Upper lobe of left lung (tissue), 6 donors: ENCODE measurements at places on chromosomes 2 and 18. TPM values are rescaled to one million over a fixed set of nuclear protein-coding genes. Genes with fewer than 3 reads are reported as not detected.

GRCh38 chr2:149537092-149537726 is 50.4 kb downstream of the MMADHC start:
- H3K4me3 ChIP-seq = no peak overlapping the region
- no peaks in the 10 kb centered on the region for H3K27me3 ChIP-seq
- DNase-seq = no peak
- no peaks in the 10 kb centered on the region for H3K4me1 ChIP-seq
- H3K36me3 ChIP-seq = no peaks in the 10 kb centered on the region

GRCh38 chr2:8006626-8007025 is 675.2 kb upstream of the ID2 start:
- H3K4me1 ChIP-seq = peaks cover 5% of the 10 kb centered on the region
- DNase-seq = no peak
- no peaks in the 10 kb centered on the region for H3K36me3 ChIP-seq

GRCh38 chr18:10319914-10320600 is 134.4 kb upstream of the APCDD1 start:
- H3K36me3 ChIP-seq = no peaks in the 10 kb centered on the region
- no peaks in the 10 kb centered on the region for H3K27me3 ChIP-seq
- H3K4me3 ChIP-seq = no peak overlapping the region
- H3K4me1 ChIP-seq = no peaks in the 10 kb centered on the region

DNA sequence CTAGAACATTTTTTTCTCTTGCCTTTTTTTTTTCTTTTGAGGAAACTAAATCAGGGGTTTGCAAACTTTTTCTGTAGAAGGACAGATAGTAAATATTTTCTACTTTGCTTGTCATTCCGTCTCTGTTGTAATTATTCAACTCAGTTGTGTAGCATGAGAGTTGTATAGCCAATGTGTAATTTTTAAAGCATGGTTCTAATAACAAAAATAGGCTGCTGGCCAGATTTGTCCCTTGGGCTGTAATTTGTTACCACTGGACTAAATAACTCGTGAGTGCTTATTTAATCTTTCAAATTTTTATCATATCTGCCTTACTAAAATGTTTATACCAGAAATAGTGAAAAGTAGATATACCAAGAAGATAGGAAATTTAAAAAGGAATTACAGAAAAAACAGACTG is 43.0 kb downstream of the CCDC148 start:
- no peaks in the 10 kb centered on the region for H3K27me3 ChIP-seq
- no peak overlapping the region for H3K4me3 ChIP-seq
- no peaks in the 10 kb centered on the region for H3K4me1 ChIP-seq
- H3K36me3 ChIP-seq = no peaks in the 10 kb centered on the region
- no peak for DNase-seq

GRCh38 chr18:11980494-11981191 is 664 bp upstream of the IMPA2 start:
- no peaks in the 10 kb centered on the region for H3K36me3 ChIP-seq
- peak; percentile 100 for DNase-seq

DNA sequence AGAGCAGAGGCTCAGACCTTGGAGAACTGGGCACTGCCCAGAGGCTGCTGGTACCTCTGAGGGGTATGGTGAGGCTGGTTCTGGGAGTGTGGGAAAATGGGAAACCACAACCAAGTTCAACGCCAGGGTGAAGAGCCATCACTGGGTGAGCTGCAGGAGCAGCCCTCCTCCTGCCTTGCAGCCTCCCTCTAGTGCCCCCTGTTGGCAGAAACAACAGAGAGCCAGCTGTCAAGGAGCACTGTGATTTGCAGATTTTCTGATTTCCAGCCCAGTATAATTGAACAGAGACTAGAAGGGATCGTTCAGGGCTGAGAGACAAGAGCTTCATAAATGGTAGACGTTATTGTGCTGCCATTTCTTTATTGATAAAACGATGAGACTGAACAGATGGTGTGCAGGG is 50.5 kb downstream of the MAPK4 start:
- no peaks in the 10 kb centered on the region for H3K36me3 ChIP-seq
- H3K27me3 ChIP-seq = no peaks in the 10 kb centered on the region
- DNase-seq = no peak

- peak overlapping the region; percentile 95 for H3K27ac ChIP-seq
- no peak for DNase-seq
- no peaks in the 10 kb centered on the region for H3K27me3 ChIP-seq
- no peak overlapping the region for H3K4me3 ChIP-seq
These were observed 3.4 kb downstream of the RAB31 start for GRCh38 chr18:9711361-9712129.

- H3K4me1 ChIP-seq = no peaks in the 10 kb centered on the region
- no peak for DNase-seq
- H3K4me3 ChIP-seq = no peak overlapping the region
- H3K27ac ChIP-seq = no peak overlapping the region
- H3K27me3 ChIP-seq = no peaks in the 10 kb centered on the region
- no peaks in the 10 kb centered on the region for H3K36me3 ChIP-seq
These were observed 186.1 kb upstream of the RBMS1 start for GRCh38 chr2:160679686-160680085.

- H3K36me3 ChIP-seq = peaks cover 9% of the 10 kb centered on the region
- H3K4me3 ChIP-seq = peak overlapping the region; percentile 52
- H3K27me3 ChIP-seq = no peaks in the 10 kb centered on the region
- DNase-seq = peak; percentile 73
These were observed 69.3 kb upstream of the ITGB6 start for GRCh38 chr2:160269365-160269764.

DNA sequence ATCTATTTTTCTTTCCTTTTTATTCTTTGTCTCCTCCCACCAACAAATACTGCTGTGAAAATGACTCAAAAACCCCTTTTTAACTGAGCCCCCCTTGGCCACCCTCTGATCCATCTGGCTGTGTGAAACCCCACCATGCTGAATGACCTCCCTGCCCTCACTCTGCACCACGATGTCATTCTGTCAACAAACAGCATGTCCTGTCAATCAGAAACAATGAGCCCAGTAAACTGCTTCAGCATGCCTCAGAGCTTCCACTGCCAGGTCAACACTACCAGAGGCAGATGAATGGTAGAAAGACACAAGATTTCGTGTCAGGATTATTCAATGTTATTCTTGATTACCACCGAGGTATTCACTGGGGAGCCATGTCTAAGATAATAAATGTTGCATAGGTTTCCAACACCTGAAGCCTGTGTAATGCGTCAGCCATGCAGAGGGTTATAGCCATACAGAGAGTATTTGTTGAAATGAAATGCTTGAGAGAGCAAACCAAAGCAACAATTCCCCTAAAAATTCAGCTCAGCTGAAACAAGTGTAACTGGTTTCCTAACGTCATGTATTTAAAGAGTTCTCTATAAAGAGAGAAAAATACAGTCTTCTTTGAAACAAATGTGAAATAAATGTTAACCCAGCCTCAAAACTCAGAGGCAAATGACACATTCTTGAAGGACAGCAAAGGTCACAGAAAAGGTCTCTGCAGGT is 76.7 kb downstream of the LRP2 start:
- H3K36me3 ChIP-seq = no peaks in the 10 kb centered on the region
- H3K4me3 ChIP-seq = no peak overlapping the region
- H3K27me3 ChIP-seq = no peaks in the 10 kb centered on the region
- H3K27ac ChIP-seq = no peak overlapping the region
- no peaks in the 10 kb centered on the region for H3K4me1 ChIP-seq
- DNase-seq = no peak

DNA sequence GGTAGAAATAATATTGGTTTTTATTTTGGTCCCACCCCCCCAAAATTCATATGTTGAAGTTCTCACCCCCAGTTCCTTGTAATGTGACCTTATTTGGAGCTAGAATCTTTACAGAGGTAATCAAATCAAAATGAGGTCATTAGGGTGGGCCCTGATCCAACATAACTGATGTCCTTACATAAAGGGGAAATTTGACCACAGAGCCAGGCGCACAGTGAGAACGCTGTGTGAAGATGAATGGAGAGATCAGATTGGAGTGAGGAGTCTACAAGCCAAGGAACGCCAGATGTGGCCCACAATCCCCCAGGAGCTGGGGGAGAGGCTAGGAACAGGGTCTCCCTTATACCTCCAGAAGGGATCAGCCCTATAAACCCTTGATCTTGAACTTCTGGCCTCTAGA is 31.6 kb upstream of the TRIB2 start:
- no peaks in the 10 kb centered on the region for H3K36me3 ChIP-seq
- H3K27me3 ChIP-seq = no peaks in the 10 kb centered on the region
- no peak overlapping the region for H3K4me3 ChIP-seq
- H3K27ac ChIP-seq = no peak overlapping the region

DNA sequence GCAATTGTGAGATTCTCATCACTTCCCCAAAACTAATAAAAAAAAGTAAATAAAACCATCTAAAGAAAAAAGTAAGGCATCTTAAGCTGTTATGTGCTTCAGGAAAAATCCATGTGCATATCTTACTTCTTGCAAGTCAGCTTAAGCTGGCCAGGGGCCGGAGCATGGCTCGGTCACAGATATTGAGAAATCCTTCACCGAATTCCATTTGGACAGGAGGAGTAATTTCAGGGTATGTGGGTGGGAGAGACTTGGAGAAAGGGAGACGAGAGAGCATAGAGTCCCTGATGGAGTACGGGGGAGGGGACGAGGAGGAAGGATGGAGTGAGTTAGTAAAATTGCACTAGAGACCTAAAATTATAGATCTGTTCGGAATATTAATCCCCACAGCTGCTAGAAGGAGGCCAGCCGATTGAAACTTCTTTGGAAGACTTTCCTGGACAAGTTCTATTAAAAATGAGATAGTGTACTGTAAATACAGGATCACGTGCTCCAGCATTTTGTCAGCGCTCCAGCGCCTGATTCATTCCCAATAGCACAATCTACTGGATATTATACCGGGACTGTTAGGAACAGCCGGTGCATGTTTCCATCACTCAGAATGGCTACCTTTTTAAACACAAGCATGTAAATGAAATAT is 438.5 kb downstream of the ZNF516 start:
- no peak overlapping the region for H3K4me3 ChIP-seq
- no peaks in the 10 kb centered on the region for H3K4me1 ChIP-seq
- no peaks in the 10 kb centered on the region for H3K36me3 ChIP-seq

DNA sequence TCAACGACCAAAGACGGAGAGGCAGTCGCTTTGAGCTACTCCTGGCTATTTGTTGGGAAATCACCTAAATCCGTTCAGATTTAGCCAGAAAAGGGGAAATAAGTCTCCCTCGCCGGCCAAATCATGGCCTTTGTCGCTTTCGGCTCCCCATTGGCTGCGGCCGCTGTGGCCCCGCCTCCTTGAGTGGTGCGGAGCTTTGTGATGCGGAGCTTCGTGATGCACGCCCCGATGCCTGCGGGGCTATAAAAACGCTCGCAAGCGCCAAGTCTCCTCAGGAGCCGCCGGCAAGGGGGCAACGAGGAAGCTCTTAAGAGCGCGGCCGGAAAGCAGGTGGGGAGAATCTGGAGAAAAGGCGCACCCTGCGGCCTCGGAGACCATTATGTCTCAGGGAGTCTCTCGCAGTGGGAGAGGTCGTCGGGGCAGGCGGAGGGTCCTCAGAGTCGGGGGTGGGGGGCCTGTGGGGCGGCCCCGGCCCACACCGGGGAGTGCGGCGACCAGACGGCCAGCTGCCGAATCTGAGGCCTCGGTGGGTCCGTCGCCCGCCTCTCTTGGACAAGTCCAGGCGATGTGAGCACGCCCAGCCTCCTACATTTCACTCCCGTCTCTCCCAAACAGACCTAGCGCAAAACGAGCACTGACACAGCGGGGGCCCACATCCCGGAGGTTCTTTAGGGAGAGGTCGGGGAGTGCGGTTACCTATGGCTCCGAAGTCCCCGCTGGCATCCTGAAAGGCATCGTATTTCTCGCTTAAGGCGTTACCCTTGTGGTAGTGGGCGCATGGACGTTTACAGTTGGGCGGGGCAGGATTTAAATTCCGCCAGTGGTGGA is at the start of gene CABYR:
TSS of gene CABYR (plus strand) at position 274 of the 828 bp plus-strand sequence. CDS start 4,053 bp downstream, outside the sequence.
- peak within 1 kb of the TSS; percentile 45 for H3K4me3 ChIP-seq
- H3K4me1 ChIP-seq = peaks cover 8% of the 10 kb centered on the region
- H3K27me3 ChIP-seq = peaks cover 3% of the 10 kb centered on the region
- H3K27ac ChIP-seq = peak within 1 kb of the TSS; percentile 32
- H3K36me3 ChIP-seq = no peaks in the 10 kb centered on the region

GRCh38 chr2:57575700-57576268 is 470.8 kb upstream of the VRK2 start:
- no peaks in the 10 kb centered on the region for H3K4me1 ChIP-seq
- no peaks in the 10 kb centered on the region for H3K36me3 ChIP-seq
- no peaks in the 10 kb centered on the region for H3K27me3 ChIP-seq
- H3K27ac ChIP-seq = no peak overlapping the region
- no peak for DNase-seq

DNA sequence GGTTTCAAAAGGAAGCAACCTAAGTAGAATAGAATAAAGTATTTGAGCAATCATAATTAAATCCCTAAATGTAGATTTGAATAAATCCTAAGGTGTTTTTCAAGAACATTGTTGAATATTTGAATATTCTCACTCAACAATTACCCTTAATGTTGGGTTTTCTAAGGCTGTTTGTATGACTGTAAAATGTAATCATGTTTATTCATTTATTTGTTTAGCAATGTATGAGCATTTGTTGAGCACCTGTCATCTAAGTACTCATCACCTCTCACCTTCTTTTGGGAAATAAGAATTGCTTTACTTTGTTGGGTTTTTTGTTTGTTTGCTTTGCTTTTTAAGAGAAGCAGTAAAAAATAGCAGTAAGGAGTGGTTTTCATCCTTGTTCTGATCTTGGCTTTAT is 66.0 kb downstream of the MAPRE2 start:
- no peaks in the 10 kb centered on the region for H3K27me3 ChIP-seq
- no peak for DNase-seq
- no peak overlapping the region for H3K27ac ChIP-seq
- H3K4me3 ChIP-seq = no peak overlapping the region
- peaks cover 6% of the 10 kb centered on the region for H3K4me1 ChIP-seq

- H3K4me1 ChIP-seq = no peaks in the 10 kb centered on the region
- H3K4me3 ChIP-seq = no peak overlapping the region
These were observed 56.5 kb upstream of the ACVR1 start for GRCh38 chr2:157932480-157933159.

The EDAR gene
- under 0.01 TPM for total RNA-seq

The PROKR1 gene
- not detected for total RNA-seq

The PSMA8 gene
- not detected for total RNA-seq

The TBR1 gene
- total RNA-seq = not detected

The SERPINB12 gene
- total RNA-seq = not detected

The ATP8B1 gene
- 19.6 TPM for total RNA-seq

The SUCLG1 gene
- total RNA-seq = 25.6 TPM

The PROM2 gene
- total RNA-seq = 3.5 TPM

The LONRF2 gene
- total RNA-seq = 3.0 TPM

The TXNDC2 gene
- total RNA-seq = 0.30 TPM

The LHCGR gene
- total RNA-seq = not detected

The KLF7 gene
- total RNA-seq = 43.7 TPM
